ENCODE measurements at places on chromosomes 1 and 21.

GRCh38 chr21:40641042-40641441, 205.9 kb downstream of the DSCAM start:
- DNase-seq = no peak

GRCh38 chr1:193181985-193182384, 4.4 kb downstream of the B3GALT2 start:
- DNase-seq = no peak

- DNase-seq = no peak
These were observed 356.2 kb downstream of the KCTD3 start for GRCh38 chr1:215923129-215923824.

DNA sequence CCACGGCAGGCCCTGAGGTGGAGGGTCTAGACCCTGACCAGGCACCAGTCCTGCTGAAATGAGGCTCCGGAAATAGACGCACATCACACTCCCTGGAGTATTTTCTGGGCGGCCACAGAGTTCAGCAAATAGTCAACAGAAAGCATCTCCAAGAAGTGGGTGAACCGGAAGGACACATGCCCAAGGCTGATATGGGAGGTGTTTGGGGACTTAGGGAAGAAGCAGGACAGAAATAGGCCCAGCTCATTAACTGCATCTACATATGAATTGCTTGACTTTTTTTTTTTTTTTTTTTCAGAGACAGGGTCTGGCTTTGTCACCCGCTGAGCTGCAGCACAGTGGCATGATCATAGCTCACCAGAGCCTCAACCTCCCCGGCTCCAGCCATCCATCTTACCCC, 36.5 kb upstream of the GPR157 start:
- no peak for DNase-seq

GRCh38 chr1:181104790-181105133, 16.3 kb downstream of the IER5 start:
- peak; percentile 25 for DNase-seq

DNA sequence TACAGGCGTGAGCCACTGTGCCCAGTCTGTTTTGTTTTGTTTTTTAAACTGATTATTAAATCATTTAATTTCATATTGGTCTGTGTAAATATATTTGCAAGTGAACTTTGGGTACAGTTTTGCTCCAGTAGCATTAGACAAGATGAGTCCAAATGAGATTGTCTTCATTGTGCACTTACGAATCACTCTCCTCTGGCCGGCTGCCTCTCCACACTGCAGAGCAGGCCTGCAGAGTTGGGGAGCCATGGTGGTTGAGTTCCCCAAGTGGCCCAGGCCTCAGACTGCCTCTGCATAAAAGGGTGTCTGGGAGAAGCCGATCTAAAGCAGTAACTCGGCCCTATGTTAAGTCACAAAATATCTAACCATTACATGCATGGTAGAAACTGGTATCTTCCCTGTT, 74.8 kb downstream of the ATP5PO start:
- DNase-seq = no peak

- DNase-seq = no peak
These were observed 37.3 kb upstream of the KHDRBS1 start for GRCh38 chr1:31976401-31976800.

DNA sequence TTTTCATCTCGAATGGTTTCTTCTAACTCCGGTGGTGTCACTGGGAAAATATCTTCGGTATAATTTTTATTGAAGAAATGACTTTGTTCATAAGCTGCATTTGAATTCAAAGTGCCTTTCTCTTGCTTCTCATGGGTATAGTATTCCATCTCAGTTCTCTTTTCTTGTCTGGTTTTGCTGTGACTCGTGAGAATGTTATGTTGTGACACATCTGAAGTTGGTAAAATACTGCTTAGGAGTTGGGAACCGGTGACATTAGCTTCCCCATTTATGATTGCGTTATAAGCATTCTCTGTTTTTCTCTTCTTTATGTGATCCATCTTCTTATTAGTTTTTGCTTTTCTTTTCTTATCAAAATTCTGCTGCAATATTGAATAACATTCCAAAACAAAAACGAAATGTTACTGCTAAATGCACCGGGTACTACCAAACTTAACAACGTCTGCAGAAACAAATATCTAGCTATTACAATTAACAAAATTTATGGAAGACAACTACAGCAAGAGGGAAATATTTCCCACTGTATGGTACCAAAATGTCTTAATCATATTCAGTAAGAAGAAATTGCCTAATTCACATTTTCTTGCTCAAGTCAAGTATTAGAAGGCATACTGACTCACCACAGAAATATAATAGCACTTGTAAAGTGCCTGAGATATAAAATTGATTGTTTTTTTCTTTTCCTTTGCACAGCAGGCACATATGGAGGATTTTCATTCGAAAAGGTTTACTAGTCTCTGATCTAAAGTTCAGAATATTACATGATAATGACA, 15.5 kb downstream of the LRIF1 start:
- no peak for DNase-seq

GRCh38 chr21:33801424-33802405, 113.9 kb downstream of the ATP5PO start:
- DNase-seq = no peak

DNA sequence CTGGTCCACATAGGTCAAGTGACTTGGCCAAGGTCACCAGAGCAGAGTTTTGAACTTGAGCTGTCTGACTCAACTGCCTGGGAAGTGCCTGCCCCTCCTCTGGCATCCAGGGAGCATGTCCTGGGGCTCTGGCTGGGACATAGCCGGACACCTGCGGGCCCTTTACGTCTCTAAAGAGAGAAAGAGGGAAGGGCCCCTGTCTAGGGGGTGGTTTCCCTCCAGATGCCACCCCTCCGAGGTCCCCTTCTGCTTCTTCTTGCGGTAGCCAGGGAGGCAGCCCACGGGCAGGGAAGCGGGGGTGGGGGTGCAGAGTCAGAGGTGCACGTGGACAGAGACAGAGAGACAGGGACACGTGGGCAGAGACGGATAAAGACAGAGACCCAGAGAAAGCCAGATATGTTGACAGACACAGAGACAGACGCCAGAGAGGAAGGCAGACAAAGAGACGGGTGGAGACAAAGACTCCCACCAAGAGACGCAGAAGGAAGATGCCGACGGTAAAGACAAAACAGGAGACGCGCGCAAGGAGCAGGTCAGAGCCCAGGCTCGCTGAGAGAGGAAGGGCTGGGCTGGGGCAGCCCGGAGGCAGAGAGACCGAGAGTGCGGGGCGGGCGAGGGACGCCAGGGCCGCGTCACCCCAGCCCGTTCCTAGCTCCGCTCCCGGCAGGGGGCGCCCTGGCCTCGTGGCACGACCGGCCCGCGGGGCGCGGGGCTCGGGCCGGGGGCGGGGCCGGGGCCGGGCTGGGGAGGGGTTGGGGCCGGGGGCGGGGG, 458 bp upstream of the ALPL start:
- DNase-seq = peak; percentile 37

GRCh38 chr1:117061986-117062415, 1.9 kb downstream of the TTF2 start:
- DNase-seq = no peak

DNA sequence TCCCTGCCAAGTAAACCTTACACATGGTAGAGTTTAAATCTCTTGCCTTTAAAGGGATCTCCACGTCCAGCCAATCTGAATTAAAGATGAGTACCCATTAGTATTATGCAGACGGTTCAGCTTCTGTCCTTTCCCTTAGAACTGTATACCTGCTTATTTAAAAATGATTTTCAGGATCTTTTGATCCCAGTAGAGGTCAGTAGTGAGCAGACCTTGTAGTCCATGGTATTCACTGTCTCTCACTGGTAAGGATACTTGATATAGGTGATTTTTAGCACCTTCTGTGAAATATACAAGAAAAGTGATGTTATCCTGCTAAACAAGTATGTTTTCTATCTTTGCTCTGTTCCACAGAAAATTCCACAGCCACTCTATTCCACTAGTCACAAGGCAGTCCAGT, 1211.6 kb upstream of the ADGRL4 start:
- no peak for DNase-seq

- no peak for DNase-seq
These were observed 41.0 kb downstream of the UBASH3A start for GRCh38 chr21:42444745-42445059.

DNA sequence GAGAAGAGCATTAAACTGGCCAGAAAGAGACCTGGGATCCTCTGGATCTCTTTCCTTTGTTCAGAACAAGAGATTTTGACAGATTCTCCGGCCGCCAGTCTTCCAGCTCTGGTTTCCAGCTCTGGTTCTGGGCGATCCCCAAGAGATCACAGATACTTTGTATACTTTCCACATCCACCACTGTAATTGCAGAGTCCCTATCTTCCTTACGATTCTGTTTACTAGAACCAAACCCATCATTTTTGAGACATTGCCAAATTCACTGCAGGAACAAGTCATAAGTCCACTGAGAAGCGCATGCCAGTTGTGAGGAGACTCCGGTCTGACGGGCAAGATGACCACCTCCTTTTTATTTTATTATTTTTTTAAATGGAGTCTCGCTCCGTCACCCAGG, 505.2 kb downstream of the SMYD3 start:
- DNase-seq = no peak

- no peak for DNase-seq
These were observed 56.9 kb downstream of the SLC45A1 start for GRCh38 chr1:8374812-8375211.

- no peak for DNase-seq
These were observed 11.4 kb downstream of the RNF11 start for GRCh38 chr1:51247499-51247898.

- DNase-seq = no peak
These were observed 1.7 kb upstream of the KRTAP10-5 start for GRCh38 chr21:44582055-44582454.

DNA sequence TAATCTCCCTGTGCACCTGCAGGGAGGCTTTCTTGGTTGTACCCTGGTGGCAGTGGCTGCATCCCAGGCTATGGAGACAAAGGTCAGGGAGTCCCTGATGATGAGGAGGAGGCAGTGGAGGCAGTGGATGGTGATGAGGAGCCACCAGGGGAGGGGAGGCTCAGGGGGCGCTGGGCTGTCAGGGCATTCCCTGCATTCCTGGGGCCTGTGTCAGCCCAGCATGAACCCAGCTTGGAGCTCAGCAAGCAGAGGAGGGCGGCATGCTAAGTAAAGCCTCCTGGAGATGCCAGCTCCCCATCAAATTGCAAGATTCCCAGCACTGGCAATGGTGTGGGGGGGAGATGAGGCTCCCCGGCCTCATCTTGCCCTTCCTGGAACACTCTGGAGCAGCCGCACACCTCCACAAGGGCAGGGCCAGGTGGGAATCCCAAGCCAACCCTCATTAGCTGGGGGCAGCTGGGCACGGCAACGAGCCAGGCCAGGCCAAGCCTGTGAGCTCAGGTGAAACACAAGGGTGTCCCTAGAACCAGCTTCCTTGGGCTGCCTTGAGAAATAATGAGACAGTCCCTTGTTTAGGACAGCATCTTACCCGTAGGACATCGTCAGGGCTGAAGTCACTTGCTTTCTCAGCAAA, 469.5 kb downstream of the MATN1 start:
- DNase-seq = no peak

DNA sequence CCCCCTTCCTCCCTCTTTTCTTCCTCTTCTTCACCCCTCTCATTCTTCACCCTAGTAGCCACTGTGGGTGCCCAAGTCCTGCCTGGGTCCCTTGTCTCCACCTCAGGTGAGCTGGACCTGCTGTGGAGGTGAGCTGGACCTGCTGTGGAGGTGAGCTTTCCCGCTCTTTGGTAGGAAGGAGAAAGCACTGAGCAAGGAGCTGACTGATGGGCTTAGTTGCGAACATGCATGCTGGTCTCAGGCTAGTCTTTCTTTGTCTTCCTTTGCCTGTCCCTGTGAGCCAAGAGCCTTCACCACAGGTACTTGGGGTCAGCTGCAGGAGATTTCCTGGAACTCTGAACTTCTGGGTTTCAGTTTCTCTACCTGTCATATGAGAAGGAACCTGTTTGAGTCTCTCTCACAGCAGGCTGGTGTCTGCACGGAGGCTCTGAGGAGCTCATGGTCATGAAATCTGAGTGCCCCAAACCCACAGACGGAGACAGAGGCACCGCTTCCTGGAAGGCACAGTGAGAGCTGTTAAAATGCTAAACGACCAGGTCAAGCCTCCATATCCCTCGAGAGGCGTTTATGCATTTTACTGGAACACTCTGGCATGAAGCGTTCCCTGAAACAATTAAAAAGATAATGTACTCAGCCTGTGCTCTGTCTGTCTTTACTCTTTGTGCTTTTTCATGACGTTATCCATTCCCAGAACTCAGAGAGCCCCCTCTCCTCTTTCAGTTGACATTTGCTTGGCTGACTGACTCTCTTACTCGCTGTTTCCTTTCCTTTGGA, 69.5 kb downstream of the RHOU start:
- no peak for DNase-seq

- DNase-seq = no peak
These were observed 52.5 kb downstream of the SLC30A10 start for GRCh38 chr1:219875860-219876259.

- DNase-seq = no peak
These were observed 1272.4 kb upstream of the ADGRL4 start for GRCh38 chr1:80278936-80279335.

- peak; percentile 2 for DNase-seq
These were observed 98.5 kb downstream of the TRIM11 start for GRCh38 chr1:228308085-228308601.

- no peak for DNase-seq
These were observed 215.4 kb downstream of the ASTN1 start for GRCh38 chr1:176949033-176949662.

- no peak for DNase-seq
These were observed 642 bp upstream of the CREG1 start for GRCh38 chr1:167554028-167554779.

DNA sequence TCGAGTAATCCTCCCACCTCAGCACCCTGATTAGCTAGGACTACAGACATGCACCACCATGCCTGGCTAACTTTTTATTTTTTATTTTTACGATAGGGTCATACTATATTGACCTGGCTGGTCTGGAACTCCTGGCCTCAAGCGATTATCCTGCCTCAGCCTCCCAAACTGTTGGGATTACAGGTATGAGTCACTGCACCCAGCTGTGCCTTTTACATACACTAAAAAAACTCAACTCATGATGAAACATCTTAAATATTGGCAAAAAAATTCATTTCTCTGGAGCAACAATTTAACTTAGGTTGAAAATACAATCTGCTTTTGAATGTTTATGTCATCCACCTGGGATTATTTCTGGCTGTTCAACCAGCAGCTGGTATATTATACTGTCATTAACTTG, 598.3 kb upstream of the ZP4 start:
- no peak for DNase-seq

GRCh38 chr1:78040484-78041089, 5.2 kb upstream of the GIPC2 start:
- no peak for DNase-seq

DNA sequence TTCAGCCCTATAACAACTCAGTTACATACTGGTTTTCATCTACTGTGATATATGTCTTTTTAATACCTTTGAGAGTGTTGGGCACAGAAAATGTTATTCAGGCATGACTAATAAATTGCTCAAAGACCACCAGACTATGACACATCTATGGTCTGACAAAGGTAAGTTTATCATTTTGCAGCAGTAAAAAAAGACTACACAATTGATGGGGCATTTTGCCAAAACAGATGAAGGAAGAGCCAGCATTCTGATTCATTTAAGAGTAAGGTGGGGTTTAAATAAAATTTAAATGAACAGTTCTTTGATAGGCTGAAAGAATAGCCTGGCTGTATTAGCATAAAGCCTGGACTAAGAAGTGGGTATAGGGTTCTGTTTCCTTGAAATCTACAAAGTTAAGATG, 8.8 kb upstream of the RNPC3 start:
- DNase-seq = no peak

GRCh38 chr1:211326528-211327345, at the start of gene TRAF5:
TRAF5 (plus strand) TSS chr1:211326833; CDS start chr1:211353240, 26,407 bp downstream.
- peak; percentile 33 for DNase-seq

GRCh38 chr21:43467785-43468184, 40.9 kb upstream of the SIK1 start:
- DNase-seq = no peak

- no peak for DNase-seq
These were observed 56.1 kb upstream of the DMRTB1 start for GRCh38 chr1:53402891-53403655.
